ENCODE measurements at places on chromosomes 4 and X.

DNA sequence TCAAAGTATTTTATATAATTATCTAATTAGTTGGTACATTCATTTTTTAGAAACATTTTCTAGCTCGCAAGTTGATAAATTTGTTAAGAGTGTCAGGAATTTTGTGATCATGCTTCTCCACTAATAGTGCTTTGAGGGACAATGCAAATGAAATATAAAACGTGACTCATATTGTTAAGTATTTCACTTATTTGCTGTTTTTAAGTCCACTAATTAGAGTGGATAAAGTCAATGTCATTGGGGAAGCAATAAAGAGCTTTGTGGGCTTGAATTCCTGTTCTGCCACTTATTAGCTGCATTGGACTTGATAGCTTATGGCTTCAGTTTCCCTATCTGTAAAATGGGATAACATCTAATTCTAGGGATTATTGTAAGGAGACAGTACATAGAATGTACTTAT lies 26.5 kb upstream of the ANAPC4 start:
- peak; percentile 70 for DNase-seq

GRCh38 chrX:56733459-56734046 lies 4.5 kb downstream of the NBDY start:
- DNase-seq: peak; percentile 55

DNA sequence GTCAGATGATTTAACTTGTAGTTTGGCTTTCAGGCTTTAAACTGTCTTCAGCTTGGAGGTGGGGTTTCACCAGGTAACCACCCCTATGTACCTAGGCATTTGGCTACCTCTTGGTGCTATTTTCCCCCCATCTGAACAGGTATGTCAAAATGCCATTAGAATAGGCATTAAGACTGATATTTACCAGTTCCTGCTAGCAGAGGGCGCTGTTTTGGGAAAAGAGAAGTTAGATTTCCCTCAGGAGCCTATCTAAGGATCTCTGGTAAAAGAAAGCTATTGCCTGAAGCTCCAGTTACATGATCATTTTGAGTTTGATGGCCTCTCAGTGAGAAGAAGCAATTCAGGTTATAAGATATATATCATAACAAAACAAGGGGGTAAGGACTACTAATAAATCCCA lies 879.1 kb downstream of the SH3BGRL start:
- DNase-seq: no peak

DNA sequence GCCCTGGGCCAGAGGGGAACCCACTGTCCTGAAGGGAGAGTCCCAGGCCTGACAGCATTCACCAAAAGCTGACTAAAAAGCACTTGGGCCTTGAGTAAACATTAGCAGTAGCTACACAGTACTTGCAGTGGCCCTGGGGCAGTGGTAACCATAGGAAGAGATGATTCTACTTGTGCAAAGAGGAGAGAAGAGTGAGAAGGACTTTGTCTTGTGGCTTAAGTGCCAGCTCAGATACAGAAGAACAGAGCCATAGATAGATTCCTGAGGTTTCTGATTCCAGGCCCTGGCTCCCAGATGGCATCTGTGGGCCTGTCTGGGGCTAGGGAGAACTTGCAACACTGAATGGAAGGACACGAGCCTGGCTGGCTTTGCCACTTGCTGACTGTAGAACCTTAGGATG lies 100.5 kb downstream of the PTCHD1 start:
- DNase-seq: no peak

DNA sequence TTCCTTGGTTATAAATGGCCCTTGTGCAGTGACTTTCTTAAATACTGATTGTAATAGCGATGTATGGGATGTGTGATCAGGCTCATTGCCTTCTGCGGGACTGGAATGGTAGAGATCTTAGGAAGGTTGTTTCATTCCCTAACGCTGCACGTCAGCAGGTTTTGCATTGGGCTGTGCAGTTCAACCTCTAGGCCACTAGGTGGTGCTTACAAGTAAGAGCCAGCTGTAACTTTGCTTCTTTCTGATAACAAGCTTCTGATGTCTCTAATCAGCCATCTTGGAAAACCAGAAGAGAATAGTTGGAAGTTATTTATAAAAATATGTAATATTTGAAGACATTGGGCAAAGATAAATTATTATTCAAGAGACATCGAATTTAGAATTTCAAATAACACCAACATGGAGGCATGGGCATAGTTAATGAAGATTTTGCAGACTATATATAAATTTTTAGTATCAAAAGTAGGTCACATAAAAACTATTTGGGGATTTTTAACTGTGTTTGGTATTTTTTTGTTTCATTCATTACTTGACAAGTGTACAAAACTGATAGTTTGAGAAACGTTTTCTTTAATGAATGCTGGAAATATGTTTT lies 339.7 kb upstream of the PCDH7 start:
- peak; percentile 52 for DNase-seq

GRCh38 chr4:24924309-24924781 lies 11.5 kb upstream of the CCDC149 start:
- peak; percentile 98 for DNase-seq

DNA sequence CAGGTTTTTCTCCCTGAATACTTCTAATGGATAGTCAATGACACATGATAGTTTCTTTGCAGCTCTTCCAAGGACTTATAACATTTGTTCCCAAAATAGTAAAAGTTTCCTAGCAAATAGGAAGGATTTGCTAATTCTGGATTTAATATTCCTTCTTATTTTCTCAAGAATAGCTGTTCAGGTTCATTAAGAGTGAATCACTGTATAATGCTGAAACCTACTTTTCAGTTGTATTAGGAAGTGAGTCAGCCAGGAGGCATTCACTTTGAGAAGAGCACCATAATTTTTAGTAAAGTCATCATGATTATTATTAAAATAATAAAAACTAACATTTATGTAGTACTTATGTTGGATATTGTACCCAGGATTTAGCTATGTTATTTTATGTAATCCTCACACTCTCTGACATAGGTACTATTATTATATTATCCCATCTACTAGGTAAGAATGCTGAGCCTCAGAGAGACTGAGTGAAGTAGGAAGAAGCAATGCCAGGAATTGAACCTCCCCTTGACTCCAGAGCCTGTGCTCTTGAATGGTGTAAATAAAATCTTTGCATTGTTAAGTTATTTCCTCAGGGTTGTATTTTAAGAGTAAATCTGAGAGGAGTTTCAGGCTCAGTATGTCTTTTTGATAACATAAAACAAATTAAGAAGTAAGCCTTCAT lies 114.8 kb downstream of the REELD1 start:
- DNase-seq: peak; percentile 72

DNA sequence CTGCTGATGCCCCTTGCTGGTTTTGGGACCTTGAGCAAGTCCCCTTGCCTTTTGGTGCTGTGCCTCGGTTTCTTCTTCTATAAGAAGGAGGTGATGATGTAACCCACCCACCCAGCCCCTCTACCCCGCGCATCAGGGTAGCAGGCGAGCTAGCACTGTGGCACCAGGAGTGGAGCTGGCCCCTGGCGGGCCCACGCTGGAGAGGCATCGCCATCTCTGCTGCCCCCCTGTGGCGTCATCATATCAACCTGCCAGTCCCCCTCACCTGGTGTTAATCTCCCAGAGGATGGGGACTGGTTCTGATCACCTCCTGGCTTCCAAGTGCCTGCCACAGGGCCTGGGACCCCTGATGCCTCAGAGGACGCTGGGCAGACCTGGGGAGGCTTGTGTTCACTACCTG lies 6.3 kb upstream of the SORCS2 start:
- DNase-seq: no peak

GRCh38 chrX:15849555-15849954 lies 5.1 kb downstream of the AP1S2 start:
- DNase-seq: no peak

GRCh38 chr4:31877429-31877828 lies 1157.3 kb downstream of the PCDH7 start:
- no peak for DNase-seq

DNA sequence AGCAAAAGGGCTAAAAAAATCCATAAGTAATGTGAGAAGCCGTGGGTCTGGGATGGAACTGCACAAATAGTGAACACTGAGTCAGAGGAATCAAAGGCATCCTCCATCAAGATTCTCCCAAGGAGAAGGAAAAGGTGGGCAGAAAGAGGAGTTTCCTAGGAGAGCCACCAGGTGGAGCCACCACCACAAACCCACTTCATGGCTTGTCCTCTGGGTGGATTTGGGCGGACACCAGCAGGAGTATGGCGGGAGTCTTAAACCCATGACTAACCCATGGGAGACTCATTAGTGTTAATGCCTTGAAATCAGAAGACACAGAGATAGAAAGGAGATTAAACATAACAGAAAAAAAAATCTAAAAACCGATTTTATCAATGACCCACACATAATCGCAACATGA lies 147.7 kb downstream of the SH3KBP1 start:
- DNase-seq: peak; percentile 81

DNA sequence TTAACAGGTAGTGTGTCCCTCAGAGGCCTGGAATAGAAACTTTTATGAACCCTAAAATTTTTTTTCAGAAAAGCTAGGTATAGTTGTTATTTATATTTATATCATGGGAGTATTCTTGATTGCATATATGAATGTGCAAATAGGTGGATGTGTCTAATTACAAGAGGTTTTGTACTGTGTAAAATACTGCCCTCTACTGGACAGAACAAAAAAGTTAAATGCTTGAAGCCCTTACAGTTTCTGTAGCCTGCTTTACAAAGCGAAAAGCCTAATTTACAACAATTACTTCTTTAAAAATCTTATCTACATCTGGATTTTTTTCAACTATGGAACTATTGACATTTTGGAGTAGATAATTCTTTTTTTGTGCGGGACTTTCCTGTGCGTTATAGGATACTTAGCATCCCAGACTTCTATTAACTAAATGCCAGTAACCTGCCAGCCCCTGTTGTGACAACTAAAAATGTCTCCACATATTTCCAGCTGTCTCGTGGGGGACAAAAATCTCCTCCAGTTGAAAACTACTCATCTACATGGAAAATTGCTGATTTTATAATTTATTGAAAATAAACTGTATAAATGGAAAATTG lies 35.1 kb downstream of the ENPEP start:
- peak; percentile 57 for DNase-seq

DNA sequence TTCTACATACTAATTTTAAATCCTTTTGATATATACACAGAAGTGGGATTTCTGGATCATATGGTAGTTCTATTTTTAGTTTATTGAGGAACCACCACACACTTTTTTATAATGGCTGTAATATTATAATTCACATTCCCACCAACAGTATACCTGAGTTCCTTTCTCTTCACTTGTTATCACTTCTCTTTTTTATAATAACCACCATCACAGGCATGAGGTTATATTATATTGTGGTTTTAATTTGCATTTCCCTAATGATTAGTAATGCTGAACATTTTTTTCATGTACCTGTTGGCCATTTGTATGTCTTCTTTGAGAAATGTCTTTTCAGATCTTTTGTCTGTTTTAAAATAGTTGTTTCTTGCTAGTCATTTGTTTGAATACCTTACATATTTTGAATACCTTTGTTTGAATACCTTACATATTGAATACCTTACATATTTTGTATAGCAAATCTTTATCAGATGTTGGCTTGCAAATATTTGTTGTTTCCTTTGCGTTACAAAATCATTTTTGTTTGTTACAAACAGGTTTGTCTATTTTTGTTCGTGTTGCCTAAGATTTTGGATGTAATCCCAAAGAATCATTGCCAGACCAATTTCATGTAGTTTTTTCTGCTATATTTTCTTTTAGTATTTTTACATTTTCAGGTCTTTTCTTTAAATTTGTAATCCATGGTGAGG lies 198.5 kb upstream of the KLF8 start:
- DNase-seq: no peak

GRCh38 chrX:136639506-136640176 lies 8.3 kb upstream of the CD40LG start:
- peak; percentile 12 for DNase-seq

DNA sequence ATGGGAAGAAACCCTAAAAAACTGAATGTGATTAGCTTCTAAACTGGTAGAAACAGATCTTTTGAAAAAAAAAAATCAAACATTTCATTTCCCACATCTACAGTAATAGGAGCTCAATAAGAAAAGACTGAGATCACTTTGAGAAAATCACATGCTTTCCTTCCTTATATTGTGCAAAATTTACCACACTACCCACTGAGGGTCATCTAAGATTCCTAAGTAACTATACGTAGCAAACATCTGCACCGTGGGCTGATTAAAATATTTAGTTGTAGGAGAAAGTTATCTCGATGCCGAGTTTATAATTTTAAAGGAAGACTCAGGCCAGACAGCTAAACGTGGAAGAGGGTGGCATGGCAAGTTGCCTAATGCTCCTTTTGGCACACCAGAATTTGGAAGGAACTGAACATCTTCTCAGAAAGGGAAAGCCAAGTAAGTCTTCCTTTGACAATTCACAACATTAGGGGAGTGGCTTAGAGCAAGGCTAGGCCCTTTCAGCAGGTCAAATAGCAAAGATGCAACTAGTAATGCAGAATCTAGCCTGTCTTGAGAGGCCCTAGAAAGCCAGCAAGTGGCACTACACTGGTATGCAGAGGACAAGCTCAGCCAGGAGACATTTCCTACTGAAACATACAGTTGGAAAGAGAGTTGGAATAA lies 128.0 kb downstream of the TMA16 start:
- DNase-seq: no peak

DNA sequence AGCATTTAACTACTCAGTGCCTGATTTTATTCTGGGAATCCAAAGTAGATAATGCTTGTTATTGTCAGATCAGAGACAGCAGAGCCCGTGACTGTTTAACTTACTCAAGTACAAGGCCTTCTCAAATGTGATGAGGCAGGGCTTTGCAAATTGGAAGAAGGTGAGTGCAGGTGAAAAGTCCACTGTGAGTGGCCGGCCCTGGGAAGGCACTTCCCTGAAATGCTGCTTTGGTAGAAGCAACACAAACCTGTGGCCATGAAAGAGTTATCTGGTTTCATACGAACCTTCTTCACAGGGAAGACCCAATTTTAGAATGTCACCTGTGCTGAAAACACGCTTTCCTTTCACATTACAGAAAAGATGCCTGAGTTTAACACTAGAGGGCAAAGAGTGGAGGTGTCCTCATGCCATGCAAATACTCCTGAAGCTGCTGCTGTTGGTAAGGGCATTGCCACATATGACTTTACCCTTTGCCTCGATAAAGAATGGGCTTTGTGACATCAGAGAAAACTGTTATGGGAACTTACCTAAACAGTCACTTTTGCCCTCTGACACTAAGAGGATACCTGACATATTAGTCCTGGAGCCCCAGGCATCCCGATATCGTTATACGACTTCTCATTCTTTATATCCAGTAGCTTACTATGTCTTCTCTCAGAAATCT lies 8.0 kb downstream of the PPARGC1A start:
- peak; percentile 9 for DNase-seq

DNA sequence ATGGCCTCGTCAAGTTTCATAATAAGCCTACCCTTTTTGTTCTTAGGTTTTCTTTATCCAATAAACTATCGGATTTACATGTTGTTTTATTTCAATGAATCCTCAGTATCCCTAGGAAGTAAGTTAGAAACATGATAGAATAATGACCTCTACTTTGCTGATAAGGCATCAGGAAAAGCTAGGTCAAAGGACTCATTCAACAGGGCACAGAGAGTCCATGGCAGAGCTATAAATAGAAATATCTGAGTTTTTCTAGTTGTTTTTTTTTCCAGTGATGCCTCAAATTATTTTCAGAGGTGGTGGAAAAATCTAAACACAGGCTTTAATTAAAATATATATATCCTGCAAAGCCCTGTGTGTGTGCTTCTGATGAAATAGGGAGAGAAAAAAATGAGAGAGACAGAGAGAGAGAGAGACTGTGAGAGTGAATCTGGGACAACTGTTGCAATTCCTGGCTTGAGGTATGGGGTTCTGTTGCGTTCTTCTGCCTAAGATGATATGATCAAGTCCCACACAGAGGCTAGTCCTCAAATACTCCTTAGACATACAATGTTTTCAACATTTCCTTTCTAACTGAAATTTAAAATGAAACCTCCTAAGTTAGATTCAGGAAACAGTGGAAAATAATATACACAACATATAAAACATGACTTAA lies 139.9 kb downstream of the HDX start:
- DNase-seq: no peak

All from M059J (cell line).